ENCODE measurements at places on chromosomes 11 and 22. TPM values are rescaled to one million over a fixed set of nuclear protein-coding genes. Genes with fewer than 3 reads are reported as not detected.

SGSM1 gene
- total RNA-seq = 0.22 TPM

SLC25A45 gene
- 3.8 TPM for total RNA-seq

PHOX2A gene
- total RNA-seq = not detected

UCP3 gene
- total RNA-seq = 0.65 TPM

OR6M1 gene
- not detected for total RNA-seq

BIK gene
- not detected for total RNA-seq

KRTAP5-1 gene
- not detected for total RNA-seq

TEX54 gene
- not detected for total RNA-seq
